ENCODE measurements at places on chromosomes 2 and 18.
A peak's percentile ranks its signal among the peaks of the same experiment; 100 is the strongest.

- DNase-seq, result no peak
These were observed 9.4 kb upstream of the CAVIN2 start for GRCh38 chr2:191856111-191856876.

GRCh38 chr2:239476029-239476756 is 75.4 kb upstream of the HDAC4 start:
- DNase-seq, result no peak

DNA sequence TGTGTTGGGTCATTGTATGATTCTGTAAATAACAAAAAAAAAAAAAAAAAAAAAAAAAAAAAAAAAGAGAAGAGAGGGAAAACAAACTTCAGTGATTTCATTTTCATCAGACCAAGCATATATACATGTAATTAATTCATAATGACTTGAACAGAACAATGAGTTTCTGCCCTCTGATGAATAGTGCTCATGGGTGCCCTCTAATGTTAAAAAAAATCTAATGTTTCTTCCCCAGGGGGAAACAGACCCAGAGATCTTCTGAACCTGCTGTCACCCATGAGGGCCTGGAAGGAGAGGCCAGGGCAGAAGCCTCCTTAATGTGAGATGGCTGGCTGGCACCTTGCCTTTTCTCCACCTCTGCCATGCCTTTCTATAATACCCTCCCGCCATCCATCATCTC is 289.2 kb downstream of the ZNF521 start:
- no peak for DNase-seq

DNA sequence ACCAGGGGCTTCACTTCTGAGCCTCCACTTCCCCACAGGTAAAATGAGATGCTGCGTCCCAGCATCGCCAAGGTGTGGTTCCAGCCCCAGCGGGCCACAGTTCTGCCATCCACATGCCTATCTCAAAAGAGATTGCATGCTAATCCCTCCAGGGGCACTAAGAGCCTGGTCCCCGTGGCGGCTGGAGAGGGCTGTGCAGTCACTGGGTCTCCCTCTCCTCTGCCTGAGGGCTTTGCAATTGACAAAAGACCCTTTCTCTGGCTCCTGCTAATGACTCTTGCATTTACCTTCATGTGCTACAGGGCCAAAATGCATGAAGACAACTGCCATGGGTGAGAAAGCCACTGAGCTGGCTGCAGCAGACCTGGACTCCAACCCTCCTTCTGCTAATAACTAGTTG is 18.5 kb downstream of the ZBTB7C start:
- DNase-seq, result no peak

DNA sequence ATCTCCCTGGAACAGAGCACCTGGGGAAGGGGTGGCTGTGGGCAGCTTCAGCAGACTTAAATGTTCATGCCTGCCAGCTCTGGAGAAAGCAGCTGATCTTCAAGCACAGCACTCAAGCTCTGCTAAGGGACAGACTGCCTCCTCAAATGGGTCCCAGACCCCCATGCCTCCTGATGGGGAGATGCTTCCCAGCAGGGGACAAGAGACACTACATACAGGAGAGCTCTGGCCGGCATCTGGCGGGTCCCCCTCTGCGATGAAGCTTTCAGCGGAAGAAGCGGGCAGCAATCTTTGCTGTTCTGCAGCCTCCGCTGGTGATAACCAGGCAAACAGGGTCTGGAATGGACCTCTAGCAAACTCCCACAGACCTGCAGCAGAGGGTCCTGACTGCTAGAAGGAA is 294.8 kb downstream of the RND3 start:
- no peak for DNase-seq

DNA sequence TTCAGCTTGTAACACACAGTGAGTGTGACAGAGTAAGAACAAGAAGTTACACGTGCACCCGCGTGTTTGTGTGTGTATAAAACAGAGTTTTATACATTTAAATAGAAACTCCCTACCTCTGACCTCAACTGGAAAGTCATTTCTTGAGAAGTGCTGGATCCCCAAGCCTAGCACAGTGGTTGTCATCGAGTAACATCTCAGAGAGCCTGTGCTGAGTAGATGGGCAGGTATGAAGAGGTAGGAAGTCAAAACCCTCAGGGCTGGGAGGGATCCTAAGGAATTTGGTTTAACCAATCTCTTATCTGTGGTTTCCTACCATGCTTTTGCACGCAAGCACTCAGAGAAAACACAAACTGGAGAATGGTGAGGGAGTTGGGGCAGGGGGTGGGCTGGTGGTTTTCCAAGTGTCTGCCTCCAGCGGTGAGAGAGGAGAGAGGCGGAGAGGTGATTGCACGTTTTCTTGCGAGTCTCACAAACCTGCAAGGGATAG is 9.2 kb downstream of the ACOXL start:
- no peak for DNase-seq

DNA sequence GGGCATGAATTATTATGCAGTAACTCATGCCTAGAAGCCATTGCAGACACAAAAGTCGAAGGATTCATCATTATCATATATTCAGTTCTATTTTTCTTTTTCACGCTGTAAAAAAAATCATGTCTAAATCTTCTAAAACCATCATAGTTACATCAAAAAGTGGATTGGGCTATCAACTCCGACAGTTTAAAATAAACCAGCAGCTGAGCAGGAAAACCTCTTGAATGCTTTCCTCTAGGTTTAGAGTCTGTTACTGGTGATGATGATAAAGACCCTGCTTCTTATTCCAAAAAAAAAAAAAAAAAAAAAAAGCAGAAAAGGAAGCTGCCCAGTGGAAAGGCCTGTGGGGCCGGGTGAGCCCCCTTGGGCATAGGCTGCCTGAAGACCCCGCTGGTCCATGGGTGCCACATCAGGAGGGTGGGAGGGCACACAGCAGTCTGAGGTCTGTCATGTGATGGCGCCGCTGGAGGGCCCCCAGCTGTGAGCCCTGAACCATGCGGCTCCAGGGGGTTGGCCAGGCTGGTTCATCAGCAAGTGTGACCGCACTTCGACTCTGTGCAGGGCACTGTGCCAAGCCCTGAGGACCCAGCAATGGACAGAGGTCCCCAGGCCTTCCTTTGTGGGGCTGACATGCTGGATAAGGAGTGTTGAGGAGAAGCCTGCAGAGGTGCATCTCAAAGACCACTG is 199.6 kb downstream of the EIPR1 start:
- DNase-seq, result no peak

DNA sequence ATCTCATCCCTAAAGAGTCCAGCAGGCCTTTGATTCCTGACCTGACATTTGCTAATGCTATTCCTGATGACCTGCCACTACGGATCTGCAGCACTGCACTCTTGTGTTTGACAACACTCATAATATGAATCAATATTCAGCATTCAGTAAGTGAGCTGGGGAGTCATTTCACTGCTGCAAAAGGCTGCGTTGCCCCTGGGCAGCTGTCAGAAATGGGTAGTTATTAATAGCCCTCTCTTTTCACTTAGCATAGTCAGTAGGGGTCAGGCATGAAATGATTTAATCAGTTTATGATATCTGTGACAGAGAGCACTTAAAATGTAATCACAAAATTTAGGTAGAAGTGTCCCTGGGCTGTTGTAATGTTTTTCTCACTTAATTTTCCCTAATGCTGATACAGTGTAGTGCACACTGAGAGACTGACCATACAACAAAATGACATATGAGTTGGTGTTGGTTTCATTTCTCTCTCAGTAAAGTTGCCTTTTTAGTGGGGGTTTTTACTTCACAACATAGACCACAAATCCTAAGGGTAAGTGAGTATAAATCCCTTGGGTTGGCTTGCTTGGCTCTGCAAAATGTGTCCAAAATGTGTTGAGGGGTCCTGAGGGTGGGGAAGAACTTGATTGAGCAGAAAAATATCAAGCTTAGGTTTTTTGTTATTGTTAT is 184.8 kb downstream of the CAMKMT start:
- no peak for DNase-seq

DNA sequence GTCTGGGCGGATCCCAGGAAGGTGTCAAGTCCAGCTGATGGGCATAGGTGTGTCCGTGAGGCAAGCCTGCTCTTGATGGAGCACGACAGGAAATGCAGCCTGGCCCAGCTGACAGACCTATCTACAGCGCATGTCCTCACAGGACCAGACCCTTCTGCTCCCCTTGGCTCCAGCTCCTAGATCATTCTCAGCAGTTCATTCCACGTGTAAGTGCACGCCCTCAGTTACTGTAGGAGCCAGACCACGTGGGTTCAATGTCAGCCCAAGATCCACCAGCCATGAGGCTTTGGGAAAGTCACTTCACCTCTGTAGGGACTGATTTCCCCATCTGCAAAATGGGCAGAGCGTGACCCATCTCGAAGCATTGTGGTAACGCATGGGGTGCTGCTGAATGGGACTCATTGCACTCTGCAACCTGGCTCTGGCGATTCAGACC is 47.8 kb downstream of the TMEM17 start:
- DNase-seq, result no peak

- DNase-seq, result no peak
These were observed 158.6 kb upstream of the PARD3B start for GRCh38 chr2:204386668-204387067.

DNA sequence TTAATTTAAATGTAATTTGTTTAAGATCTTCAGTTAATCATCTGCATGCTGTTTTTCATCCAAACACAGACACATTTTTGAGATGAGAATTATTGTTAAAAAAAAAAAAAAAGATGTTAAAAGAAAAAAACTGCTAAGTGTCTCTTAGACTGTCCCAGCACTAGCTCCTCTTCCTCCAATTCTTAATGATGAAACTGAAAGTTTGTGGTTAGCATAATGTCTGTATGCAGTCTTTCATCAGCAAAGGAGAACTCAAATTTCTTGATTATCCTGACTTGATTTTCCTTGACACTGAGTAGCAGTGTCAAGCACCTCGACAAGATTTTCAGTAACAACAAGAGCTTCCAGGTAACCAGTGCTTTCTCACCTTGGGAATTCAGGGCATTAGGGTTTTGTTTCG is 274.4 kb downstream of the LRRTM1 start:
- no peak for DNase-seq

GRCh38 chr2:100237163-100237562 is 85.1 kb downstream of the LONRF2 start:
- DNase-seq, result no peak

DNA sequence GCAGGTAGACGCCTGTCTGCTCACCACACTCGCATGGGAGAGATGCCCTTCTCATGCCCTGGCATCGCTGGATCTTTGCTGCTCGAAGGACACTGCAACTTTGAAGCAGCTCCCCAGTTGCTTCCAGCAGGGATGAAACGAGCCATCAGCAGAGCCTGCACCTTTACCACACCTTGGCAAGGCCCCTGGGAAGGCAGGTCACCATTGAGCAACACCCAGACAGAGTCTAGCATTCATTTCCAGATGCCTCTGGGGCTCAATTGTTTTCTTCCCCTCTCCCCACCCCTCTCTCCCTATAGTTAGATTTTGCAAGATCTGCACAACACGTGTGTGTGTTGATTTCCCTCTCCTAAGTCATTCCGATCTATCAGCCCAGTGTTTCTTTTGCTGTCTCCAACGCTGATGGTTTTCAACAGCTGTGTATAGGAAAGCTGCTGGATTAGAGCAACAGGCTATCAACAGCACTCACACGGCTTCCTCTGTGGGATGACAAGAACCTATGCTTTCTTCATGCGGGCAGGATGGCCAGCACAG is 25.6 kb upstream of the INHBB start:
- DNase-seq, result no peak

DNA sequence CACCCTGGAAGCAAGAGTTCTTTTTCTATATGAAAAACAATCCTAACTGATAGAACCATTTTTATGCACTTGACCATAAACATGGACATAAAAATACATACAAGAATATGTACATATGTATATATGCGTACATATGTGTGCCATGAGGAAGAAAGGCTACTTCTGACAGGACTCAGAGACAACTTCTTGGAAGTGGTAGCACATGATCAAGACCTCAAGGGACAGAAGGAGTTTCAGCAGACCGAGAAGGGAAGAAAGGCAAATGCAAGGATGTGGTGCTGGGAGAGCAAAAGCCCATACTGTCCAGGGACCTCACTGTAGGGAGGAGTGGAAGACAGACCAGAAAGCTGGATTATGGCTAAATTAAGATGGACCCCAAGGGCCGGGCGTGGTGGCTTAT is 11.4 kb upstream of the NPAS2 start:
- DNase-seq, result no peak

GRCh38 chr2:180669016-180669415 is 311.4 kb upstream of the UBE2E3 start:
- no peak for DNase-seq

DNA sequence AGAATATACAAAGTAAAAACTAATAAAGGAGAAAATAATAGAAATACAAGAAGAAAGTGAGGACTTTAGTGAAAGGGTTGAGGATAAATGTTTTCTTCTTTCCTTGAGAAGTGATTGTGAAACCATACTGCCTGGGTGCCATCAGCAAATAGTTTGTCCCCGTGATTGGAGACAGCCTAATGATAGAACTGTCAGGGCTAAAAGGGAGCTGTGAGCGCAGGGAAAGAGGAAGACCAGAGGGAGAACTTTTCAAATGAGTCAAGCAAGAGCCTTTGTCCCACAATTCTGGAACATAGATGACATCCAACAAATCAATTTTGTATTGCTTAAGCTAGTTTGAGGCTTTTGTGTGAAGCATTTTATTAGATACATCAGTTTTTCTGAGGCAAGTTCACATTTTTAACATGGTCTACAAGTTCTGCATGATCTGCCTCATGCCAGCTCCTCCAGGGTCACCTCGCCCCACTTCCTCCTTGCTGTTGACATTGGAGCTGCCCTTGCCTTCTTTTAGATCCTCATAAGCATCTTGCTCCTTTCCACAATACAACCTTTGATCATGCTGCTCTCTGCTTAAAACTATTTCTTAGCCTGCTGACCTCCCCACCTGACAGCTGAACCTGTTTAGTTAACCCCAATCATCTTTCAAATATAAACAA is 213.4 kb upstream of the REG3G start:
- DNase-seq, result no peak

GRCh38 chr2:149819356-149819957 is 231.9 kb upstream of the MMADHC start:
- DNase-seq, result no peak

DNA sequence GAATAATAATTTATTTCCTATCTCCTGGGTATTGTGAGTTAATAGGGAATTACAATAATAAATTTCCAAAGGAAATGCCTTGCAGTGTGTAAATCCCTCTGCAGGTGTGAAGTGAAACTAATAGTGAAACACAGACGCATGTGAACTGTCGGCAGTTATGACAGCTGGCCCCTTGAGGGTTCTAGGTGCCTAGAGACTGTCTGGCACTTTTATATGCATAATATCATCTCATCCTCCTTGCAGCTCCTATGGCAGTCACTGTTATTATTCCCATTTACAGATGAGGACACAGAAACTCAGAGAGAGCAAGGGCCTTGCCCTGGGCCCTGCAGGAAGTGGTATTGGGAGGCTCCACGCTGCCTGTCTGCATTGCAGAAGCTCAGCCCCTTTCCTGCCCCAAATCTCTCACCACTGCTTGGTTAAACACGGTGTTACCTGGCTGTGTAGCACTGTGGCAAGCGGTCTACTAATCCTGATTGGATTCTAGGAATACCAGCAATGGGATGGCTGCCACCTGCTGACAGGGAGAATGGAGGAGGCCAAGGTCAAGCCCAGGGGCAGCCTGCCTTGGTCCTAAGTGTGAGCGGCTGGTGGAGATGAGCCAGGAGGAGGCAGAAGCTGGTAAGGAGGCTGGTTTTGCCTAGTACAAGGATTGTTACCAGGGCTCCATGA is 32.8 kb upstream of the ACKR3 start:
- DNase-seq, result peak; percentile 19

All from stimulated activated CD8-positive, alpha-beta memory T cell treated with anti-CD3 and anti-CD28 coated beads, Interleukin-15, amount 100 ng/mL, for 48 hours (primary cell).